NCI-H2029 (cell line): ENCODE measurements at places on chromosomes 11 and 22.

DNA sequence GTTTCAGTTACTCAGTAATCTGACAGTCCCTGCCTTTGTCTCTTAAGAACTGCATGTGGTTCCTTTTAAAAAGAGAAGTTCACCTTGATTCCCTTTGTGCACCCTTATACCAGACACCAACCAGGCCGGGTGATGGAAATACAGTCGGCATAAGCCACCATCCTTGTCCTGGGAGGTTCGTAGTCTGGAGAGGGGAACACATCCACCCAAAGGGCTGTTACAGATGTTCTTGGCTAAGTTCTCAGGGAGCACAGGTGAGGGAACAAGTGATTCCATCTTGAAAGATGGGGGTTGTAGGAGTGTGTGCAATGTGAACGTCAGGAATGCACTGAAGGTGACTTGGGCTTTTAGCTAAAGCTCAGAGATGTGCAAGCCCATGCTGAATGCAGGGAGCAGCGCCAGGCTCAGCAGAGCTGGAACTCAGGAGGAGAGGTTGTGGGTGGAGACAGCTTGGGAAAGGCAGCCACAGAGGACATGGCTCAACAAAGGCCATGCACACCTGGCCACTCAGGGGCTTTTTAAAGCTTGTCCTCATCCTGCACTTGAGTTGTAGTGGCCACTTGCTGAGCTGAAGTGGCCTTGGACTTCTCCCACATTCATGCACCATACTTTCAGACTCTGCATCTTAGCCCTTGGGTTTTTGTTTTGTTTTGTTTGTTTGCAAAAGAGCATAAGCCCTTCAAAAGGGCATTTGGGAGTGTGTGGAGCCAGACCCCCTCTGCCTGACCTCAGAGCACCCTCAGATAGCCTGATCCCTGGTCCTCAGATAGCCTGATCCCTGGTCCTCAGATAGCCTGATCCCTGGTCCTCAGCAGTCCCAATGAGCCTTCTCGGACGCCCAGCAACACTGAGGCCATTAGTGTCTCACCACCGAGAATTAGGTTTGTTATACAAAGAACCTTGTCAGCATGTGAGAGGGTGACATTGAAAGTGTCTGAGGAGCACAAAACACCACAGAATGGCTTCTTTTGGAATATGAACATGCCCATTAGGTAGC is 12.7 kb upstream of the TMA7B start:
- peak; percentile 87 for DNase-seq

- peak; percentile 5 for DNase-seq
Measured at GRCh38 chr11:35260342-35260985, 121.5 kb downstream of the CD44 start.

- DNase-seq, result peak; percentile 79
Measured at GRCh38 chr11:62556108-62556874, 9.7 kb upstream of the AHNAK start.

GRCh38 chr11:130622141-130622542 is 173.7 kb downstream of the ADAMTS15 start:
- peak; percentile 79 for DNase-seq

DNA sequence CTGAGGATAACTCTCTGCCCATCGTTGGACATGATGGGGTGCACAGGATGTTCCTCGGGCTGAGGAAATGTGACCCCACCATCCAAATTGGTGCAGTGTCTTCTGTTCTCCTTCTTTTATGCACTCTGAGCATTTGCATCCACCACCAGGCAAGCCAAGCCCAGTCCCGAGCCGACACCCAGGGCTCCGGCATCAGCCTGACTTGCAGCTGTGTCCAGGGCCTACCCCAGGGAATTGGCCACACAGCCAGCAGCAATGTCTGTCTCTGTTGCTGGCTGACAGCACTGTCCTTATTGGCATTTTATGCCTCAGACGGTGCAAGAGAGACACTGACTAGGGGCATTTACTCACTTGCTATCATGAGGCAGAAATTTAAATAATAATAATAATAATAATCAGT is 25.4 kb upstream of the CPT1A start:
- DNase-seq, result no peak

DNA sequence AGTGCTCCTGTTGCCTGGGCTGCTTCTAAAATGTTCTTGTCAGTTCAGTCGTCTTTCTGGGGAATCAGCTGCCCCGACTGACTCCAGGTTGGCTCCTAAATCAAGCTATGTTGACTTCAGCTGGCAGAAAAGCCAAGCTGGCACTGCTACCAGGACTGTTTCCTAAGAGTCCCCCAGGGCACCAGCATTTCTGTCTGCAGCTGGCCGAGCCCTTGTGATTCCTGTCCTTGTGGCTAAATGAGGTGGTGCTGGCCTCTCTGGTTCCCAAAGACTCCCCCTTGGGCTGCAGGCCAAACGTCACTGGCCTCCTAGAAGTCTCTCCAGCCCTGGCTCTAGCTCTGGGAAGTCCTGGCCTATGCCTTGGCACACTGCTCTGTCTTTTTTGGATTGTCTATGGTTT is 31.1 kb downstream of the GRAMD1B start:
- DNase-seq, result no peak

GRCh38 chr22:21974058-21974649 is 8.4 kb downstream of the TOP3B start:
- DNase-seq, result no peak

GRCh38 chr11:78795621-78796261 is 221.1 kb upstream of the NARS2 start:
- DNase-seq, result peak; percentile 66

DNA sequence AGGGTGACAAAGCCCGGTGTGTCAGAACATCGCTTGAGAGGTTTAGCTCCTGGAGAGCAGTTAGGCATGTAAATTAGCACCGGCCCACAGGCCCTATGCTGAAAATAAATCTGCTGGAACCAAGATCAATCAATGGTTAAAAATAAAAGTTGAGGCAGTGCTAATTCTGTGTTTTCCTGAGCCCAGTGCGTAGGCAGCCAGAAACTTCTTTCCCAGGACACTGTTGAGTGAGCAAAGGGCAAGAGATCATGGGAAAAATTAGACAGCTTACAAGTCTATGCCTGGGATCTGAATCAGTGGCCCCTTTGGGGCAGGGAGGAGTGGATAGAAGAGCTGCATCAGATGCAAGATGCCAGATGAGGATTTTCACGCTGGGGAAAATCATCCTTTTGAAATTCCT is 539.2 kb downstream of the BUD13 start:
- no peak for DNase-seq

DNA sequence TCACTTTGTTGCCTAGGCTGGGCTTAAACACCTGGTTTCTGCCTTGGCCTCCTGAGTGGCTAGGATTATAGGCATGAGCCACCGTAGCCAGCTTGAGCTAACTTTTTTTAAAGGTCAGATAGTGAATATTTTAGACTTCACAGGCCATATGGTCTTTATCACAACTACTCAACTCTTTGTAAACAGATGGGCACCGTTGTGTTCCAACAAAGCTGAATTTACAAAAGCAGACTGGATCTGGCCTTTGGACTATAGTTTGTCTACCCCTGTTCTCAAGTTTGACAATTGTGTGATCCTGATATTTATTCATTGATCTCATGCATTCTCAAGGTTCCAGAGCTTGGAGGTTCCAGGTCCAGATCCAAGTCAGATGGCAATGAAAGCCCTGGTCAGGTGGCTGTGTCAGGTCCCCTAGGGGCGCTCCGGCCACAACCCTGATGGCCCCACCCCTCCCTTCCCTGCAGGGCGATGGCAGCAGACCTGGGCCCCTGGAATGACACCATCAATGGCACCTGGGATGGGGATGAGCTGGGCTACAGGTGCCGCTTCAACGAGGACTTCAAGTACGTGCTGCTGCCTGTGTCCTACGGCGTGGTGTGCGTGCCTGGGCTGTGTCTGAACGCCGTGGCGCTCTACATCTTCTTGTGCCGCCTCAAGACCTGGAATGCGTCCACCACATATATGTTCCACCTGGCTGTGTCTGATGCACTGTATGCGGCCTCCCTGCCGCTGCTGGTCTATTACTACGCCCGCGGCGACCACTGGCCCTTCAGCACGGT is 15.8 kb downstream of the P2RY2 start:
- DNase-seq, result no peak

- no peak for DNase-seq
Measured at GRCh38 chr11:119589001-119589400, 140.0 kb downstream of the NECTIN1 start.

GRCh38 chr11:7575841-7576725 is 62.3 kb downstream of the PPFIBP2 start:
- no peak for DNase-seq

- no peak for DNase-seq
Measured at GRCh38 chr22:17366830-17367229, 2.4 kb upstream of the CECR2 start.

GRCh38 chr11:1989953-1990352 is 7.7 kb downstream of the H19 start:
- DNase-seq, result no peak
